ENCODE measurements at places on chromosomes 12 and 14.

DNA sequence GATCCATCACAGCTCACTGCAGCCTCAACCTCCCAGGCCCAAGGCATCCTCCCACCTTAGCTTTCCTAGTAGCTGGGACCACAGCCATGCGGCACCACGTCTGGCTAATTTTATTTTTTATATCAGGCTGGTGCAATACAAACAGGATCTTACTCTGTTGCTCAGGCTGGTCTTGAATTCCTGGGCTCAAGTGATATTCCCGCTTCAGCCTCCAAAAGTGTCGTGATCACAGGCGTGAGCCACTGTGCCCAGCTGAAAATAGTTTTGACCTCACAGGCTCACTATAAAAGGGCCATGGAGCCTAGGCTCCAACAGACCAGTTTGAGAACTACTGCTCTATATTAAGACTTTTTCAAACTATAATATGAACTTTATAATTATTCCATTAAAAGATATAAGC lies 37.3 kb downstream of the SNX6 start:
- DNase-seq, result peak; percentile 26

DNA sequence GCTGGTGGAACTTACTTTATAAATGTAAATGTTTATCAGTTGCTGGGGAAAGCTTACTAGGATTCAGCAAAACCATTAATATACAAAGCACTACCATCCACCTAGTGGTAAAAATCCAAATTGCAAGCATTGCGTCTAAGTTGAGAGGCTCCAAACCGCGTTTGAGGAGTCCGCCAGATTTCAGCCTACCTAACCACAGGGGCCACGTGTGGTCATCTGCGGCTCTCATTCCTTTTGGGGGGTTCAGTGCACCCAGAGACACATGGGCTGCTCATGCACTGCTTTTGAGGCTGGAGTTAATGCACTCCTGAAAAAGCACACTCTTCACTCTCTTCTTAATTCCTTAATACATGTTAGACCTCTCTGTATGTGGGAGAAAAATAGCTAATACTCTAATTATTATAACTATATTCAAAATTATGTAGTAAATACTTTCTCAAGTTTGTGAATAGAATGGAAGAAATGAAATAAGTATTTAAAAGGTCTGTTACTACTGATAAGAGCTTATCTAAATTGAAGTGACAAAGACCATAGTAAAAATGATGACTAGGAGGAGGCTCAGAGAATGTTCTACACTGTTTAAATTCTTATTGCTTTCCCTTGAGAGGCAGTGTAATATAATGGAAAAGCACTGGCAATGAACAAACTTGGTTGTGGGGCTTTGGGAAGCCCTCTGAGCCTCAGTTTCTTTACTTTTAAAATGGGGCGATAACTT lies 41.4 kb upstream of the MANSC4 start:
- DNase-seq, result no peak

GRCh38 chr14:31449971-31450610 lies 7.2 kb downstream of the DTD2 start:
- DNase-seq, result no peak

GRCh38 chr12:114888448-114888847 lies 204.5 kb upstream of the TBX3 start:
- no peak for DNase-seq

DNA sequence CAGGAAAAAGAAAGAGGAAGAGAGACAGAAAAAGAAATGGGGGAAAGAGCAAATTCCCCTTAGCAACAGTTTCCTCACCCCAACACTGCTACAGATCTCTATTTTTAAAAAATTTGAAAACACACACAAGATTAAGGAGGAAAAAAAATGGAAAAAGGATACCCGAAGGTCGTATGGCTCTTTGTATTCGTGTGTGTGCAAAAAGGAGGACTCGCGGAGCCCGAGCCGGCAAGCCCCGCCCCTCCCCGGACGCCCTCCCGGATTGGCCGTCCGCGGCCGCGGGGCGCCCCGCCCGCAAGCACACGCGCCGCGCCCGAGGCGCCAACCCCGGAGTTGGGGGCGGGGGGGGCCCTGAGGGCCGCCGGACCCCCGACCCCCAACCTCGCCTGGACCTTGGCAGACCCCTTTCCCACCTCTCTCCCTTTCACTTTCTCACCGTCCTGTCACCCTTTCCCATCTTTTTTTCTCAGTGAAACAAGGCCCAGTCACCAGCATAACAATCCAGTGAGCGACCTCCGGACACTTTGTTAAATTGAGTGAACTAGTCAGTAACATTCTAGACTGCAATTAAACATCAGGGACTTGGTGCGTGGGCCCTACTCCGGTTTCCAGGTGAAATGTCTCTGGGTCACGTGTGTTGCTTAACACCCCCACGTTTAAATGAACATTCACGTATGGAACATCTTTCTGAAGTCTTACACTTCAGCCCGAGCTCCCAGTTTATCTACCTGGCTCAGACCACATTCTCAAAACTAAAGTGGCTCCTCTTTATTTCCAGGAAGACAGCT lies at the start of gene C14orf93:
Gene C14orf93, minus strand, starts transcription at position 205 of the 788 bp plus-strand sequence. CDS start 11,120 bp downstream, outside the sequence.
- peak; percentile 71 for DNase-seq

DNA sequence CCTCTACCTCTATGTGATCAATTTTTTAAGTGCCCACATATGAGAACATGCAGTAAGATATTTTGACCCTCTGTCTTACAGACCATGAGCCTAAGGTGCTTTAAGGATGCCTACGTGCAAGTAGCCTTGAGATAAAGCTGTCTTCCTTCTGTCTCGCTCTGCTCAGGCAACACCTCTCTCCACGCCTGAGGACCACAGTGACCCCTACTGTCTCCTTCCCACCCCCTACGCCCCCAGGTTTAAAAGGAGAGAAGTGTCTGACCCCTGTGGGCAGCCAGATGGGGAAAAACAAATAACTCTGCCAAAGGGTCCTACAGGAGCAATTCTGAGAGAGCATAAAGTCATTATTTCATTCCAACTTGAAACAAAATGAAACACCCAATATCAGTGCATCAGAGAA lies 286.4 kb upstream of the TMEM132C start:
- no peak for DNase-seq

- no peak for DNase-seq
These were observed 64.7 kb downstream of the BTG1 start for GRCh38 chr12:92080911-92081285.

DNA sequence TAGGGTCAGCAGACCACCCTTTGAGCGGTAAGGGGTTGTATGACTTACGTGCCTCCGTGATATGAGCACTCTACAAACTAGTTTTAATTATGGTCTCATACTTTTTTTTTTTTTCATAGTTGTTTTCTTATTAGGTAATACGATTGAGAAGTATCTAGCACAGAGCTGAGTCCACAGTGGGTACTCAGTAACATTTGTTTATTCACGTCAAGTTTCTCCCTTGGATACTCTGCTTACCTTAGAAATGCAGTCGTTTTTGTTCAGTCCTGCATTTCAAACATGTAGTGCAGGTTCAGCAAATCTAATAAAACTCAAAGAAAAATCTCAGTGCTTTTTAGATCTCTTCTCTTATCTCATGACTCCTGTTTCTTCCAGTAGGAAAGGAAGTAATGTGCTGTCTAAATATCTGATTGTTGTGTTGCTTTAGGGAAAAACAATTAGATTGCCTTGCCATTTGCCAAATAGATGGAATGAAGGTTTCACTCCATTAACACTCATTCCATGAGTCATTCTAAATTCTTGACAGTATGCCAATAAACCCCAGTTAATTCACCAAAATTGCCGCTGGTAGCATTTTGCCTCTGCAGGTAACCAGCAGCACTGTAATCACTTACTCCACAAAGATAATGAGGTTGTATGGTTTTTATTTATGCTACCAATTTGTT lies 118.9 kb downstream of the PTCSC3 start:
- DNase-seq, result no peak

DNA sequence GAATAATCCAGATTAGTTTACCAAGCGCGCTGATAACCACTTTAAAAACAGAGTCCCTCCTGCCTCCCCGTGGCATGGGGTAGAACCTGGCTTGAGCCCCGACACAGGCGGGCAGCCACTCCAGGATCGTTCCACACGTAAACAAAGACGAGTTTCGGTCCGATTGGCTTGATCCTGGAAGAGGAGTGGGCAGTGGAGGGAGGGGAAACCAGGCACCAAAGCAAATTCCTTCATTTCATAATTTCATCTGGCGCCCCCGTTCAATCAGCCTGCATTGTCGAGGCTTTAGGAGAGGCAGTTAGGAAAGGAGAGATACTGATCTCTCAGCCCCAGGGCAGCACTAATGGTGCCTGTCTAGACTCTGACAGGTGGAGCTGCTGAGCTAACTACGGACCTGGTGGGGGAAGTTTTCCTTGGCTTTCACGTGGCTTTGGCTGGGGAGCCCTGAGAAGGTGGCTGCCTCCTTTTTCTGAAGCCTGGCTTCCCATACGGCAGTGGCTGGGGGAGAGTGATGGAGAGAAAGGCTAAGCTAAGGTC lies 751 bp upstream of the GPRC5A start:
- DNase-seq, result no peak

DNA sequence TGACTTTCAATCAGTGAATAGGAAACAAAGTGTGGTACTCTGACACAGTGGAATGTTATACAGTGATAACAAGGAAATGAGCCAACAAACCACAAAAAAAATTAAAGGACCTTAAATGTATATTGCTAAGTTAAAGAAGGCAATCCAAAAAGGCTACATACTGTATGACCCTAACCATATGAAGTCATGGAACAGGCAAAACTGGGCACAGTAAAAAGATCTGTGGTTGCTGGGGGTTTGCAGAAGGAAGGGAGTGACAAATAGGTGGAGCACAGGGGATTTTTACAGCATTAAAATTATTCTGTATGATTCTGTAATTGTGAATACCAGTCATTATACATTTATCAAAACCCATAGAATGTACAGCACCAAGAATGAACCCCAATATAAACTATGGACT lies 112.6 kb downstream of the KCNC2 start:
- DNase-seq, result no peak

DNA sequence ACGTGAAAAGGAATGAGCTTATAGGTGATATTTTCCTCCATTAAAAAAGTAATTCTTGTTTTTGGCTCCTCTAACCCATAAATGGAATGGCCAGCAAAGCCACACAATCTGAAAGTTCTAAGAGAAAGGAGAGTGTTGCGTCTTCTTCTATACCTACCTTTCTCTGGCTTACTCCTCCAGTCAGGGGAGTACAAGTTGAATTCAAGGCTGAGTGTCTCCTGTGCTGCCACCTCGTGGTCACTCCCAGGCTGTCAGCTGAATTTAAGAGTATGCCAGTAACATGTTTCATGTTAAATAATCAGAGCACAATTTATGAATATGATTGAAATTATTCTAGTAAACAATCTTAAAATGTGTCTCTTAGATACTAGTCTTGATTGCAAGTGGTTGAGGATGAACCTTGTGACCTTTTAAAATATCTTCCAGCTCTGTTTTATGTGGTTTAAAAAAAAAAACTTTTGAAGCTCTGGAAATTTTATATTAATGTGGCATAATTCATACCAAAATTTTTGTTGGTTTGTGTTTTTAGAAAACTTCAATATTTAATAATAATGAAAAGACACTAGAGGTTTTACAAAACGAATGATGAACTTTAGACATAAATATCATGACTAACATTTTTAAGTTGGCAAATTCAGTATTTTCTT lies 31.7 kb downstream of the PTHLH start:
- DNase-seq, result peak; percentile 92

DNA sequence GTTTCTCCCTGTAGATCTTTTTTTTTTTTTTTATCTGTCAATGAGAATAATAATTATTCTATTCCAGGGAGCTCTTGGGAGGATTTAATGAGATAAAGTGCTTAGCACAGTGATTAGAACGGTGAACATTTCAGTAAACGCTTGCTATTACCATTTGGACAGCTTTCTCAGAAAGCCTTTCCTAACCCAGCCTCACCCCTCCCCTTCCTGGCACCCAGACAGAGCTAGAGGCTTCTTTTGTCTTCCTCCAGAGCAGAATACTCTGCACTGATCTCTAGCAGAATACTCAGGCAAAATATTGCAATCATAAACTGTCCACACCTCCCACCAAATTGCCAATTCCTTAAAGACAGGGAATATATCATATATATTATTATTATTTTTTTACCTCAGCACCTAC lies 66.6 kb downstream of the ERGIC2 start:
- no peak for DNase-seq

GRCh38 chr12:104929368-104929767 lies 28.7 kb downstream of the SLC41A2 start:
- DNase-seq, result no peak

GRCh38 chr12:44654646-44655639 lies 221.2 kb downstream of the NELL2 start:
- DNase-seq, result no peak

DNA sequence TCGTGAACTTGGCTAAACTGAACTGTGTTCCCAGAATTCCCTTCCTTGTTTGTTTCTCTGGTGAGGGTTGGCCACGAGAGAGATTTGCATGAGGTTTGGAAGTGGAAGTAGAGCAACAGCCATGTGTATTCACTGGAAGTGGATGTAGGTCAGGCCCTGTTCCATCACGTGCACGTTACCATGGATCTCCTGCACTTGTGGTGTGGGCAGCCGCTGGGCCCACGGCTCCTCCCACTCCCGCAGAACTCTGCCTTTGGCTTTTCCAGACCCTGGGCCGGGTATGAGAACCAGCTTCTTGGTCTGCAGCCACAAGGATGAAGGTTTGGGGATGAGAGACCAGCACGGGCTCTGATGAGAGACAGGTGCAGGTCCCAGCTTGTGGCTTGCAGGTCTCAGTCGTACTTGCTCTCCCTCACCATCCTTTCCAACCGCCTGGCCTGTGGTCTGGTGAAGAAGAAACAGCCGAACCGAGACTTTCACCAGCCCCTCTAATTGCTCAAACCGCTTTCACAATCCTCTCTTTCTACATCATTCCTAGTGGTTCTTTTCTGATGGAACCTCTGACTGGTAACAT lies 94.9 kb downstream of the DUSP16 start:
- DNase-seq, result no peak

DNA sequence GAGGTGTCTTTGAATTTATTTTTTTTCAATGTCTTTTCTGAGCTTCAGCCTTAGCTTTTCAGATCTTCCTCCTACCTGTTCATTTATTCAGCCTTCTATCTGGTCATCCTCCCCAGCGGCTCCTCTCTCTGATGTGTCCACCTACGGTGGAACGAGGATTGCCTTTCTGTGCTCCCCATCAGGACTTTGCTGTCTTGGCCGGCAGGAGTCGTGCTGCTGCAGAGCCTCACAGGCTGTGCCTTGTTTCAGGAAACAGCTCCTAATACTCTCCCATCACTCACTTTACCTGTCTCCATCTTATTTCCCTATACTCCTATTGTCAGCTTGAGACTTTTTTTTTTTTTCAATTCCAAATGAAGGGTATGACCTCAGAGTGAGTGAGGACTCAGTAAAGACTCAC lies 76.9 kb downstream of the KICS2 start:
- no peak for DNase-seq

DNA sequence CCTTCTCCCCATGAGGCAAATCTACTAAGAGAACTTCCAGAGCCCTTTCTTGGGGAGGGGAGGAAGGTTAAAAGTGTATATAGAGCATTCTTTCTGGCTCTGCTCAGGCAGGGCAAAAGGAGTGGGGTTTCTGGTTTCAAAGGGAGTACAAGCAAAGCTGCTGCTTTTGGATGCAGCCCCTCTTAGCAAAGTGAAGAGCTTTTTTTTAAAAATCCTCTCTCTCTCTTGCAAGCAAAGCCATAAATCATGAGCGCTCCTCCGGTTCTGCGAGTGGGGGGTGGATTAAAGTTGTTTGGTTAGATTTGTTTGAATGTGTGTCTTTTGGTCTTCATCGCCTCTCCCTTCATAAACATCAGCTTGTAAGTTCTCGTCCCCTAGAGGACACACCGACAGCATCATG lies 546.6 kb upstream of the TBX3 start:
- DNase-seq, result no peak

GRCh38 chr12:113051759-113052158 lies 4.8 kb upstream of the DTX1 start:
- no peak for DNase-seq

GRCh38 chr12:79617696-79618095 lies 73.1 kb downstream of the PAWR start:
- no peak for DNase-seq

Measured in lower leg skin (tissue), 4 donors.